ENCODE measurements at places on chromosomes 13 and 19. TPM values are rescaled to one million over a fixed set of nuclear protein-coding genes. Genes with fewer than 3 reads are reported as not detected.

GRCh38 chr13:24207841-24208667 is 47.5 kb downstream of the SPATA13 start:
- peak; percentile 65 for DNase-seq

DNA sequence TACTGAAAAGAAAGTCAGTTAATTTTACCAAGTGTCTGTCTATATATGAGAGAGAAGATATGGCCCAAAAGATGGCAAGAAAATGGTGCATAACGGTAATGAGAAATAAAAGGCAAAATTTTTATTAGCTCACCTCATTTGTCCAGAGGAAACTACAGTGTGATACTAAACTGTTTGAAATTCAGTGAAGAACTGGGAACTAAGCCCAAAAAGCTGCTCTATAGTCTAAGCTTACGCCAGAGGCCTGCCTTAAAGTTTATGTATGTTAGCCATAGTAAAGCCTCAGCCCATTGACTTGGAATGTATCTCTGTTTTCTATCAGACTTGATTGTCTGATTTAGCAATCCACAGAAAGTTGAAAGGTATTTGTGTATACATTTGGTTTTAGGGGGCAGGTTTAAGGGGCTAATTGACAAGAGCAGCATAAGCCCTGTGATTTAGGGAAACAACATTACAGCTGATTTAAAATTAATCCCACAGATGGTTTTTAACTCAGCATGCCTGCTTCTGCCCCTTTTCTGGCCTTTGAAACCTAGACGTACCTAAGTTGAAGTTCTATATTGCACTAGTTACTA is 91.0 kb upstream of the MAB21L1 start:
- DNase-seq: no peak

GRCh38 chr19:36819130-36819630 is 19.0 kb downstream of the ZNF790 start:
- no peak for DNase-seq

NCCRP1 gene
- not detected for total RNA-seq

Measured in A172 (cell line).